H7 (cell line): ENCODE measurements at places on chromosomes 4 and X.

DNA sequence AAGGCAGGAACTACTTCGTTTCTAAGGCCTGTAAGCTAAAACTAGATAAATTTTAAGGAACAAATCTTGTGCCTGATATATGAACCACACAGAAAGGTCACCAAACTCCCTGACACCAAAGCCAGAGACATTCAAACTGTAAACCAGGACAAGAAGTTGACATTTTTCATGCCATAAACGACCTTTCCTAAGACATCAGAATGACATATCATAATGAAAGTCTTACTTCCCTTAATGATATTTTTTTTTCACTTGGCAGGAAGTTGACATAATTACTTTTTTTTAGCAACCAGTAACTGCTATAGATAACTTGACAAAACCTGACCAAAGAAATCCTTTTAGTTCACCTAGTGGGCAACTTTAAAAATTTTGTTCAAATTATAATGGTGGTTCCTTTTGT, 231.5 kb upstream of the AGTR2 start:
- DNase-seq = no peak

- DNase-seq = no peak
Measured at GRCh38 chrX:10607233-10607632, 13.2 kb downstream of the MID1 start.

GRCh38 chrX:23952984-23953907, 45.4 kb downstream of the CXorf58 start:
- DNase-seq = peak; percentile 80

DNA sequence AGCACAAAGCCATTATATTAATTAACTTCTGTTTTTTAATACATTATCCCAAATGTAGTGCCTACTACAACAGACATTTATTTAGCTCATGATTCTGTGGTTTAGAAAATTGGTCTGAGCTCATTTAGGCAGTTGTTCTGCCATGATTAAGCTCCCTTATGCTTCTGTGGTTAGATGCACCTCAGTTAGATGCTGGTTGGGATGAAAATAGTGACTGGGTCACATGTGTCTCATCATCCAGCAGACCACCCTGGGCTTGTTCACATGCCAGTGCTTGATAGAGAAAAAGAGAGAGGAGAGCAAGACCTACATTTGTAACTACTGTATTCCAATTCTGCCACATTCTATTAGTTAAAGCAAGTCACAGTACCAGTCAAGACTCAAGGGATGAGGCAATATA, 376.4 kb upstream of the GNPDA2 start:
- DNase-seq = no peak

GRCh38 chr4:22625311-22625710, 67.4 kb upstream of the GBA3 start:
- no peak for DNase-seq
